ENCODE measurements at places on chromosomes 5 and 9.

- no peak for DNase-seq
Observed at GRCh38 chr5:158492136-158492535, 607.6 kb downstream of the EBF1 start.

DNA sequence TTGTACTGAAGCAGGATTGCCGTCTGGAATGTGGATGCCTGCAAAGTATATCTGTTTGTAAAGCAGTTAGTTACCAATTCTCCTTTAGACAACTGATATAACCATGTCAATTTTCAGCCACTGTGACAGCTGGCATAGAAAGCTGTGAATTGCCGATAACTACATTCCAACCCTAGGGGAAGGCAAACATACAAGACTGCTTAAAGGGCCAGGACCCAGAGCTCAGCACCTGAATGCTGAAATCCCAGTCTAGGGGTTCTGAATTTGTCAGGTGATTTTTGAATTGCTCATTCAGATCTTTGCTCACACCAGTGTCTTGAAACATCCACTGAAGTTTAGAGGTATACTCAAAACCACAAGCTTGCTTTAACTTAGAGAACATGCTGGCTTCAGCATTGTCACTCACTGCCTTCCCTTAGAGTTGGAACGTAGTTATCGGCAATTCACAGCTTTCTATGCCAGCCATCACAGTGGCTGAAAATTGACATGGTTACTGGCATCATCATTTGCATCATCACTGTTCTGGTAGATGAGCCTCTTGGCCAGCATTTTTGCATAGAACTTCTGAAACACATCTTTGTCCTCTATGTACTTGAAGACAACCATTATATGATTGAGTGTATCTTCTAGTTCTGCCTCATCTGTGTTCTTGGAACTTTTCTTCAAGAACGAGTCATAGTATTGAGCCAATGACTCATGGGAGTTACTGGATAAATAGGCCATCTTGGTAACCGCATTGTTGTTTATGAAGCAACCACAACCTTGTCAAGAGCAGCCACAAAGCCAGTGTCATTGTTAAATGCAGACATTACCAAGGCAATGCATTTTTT, 82.1 kb downstream of the CCDC192 start:
- DNase-seq, result no peak

GRCh38 chr5:131466171-131466766, 168.8 kb downstream of the RAPGEF6 start:
- DNase-seq, result peak; percentile 8

GRCh38 chr5:54738118-54738972, 220.8 kb downstream of the SNX18 start:
- DNase-seq, result no peak

DNA sequence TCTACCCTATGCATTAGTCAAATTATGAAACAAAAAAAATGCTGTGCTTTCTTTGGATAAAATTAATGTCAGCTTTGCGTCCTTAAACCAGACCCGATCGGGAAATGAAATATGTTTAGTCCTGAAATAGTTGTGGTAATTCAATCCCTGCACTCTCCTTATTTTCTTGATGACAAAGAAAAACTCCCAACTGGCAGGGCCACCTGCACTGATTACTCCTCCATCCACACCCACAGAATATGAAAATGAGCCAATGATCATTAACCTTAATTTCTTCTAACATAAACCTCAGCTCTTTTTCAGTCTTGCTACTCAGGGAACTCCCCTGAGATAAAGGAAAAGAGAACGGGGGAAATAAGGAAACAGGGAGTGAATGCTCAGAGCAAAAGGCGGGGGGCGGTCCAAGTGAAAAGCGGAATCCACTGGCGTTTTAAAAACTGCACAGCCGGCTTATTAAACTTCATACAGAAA, 245.3 kb downstream of the BNC2 start:
- DNase-seq, result no peak

DNA sequence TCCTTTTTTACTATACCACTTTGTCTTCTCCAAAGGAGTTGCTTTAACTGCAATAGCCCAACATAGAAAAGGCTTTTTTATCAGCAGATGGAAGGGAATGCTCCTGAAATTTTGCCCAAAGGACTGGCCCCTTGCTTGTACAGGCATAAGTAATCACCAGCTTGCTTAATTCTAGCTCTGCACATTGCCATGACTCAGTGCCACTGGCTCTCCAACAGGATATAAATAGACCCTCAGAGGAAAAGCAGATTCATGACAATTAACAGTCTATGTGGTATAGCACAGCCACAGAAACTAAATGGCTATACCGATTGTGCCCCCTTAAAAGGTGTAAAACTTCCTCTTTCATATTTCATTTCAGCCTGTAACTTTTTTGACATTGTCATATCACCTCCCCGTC, 227.0 kb downstream of the ZNF608 start:
- no peak for DNase-seq

DNA sequence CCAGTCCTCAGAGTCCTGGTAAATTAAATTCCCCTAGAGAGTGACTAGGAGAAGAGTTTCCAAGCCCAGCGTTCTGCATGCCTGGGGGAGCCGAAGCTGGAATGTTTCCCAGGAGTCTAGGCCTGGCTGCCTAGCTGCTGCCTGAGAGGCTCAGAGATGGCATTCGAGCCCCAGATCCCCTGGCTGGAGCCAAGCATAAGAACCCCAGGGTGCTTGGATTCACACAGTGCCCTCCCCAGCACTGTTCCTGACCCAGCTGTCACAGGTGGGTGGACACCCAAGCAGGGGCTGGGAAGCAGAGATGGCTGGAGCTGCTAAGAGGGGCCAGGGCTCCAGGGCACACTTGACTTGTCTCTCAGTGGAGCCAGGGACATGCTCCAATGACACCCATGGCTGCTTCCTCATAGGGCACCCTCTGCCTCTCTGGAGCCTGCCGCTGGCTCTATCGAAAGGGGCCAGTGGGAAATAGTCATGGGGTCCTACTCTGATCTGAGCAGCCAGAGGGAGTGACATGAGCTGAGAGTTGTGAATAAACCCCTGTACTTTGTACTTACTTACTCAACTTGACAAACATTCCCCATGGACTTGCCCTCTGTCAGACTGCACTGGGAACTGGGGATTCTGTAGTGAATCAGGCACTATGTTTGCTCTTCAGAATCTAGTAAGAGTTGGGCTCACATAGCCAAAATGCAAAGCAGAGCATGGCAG, 62.6 kb upstream of the XPA start:
- DNase-seq, result no peak
